ENCODE measurements at places on chromosomes 6 and 20. TPM values are rescaled to one million over a fixed set of nuclear protein-coding genes. Genes with fewer than 3 reads are reported as not detected.

DNA sequence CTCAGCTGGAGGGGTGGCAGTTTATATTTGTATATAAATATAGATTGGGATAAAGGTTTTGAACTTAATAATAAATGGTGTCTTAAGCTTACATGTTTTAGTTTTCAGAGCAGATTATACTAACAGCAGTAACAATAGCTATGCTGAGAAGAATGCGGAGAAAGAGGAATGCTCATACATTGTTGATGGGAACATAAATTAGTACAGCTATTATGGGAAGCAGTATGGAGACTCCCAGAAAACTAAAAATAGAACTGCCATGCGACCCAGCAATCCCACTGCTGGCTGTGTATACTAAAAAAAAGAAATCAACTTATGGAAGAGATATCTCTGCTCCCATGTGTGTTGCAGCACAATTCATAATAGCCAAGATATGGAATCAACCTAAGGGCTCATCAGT is 127.9 kb downstream of the BCKDHB start:
- no peak overlapping the region for H3K4me3 ChIP-seq
- no peak overlapping the region for H3K27ac ChIP-seq
- H3K4me1 ChIP-seq = no peaks in the 10 kb centered on the region

GRCh38 chr6:155595284-155595683 is 139.6 kb upstream of the NOX3 start:
- DNase-seq = no peak
- H3K4me1 ChIP-seq = no peaks in the 10 kb centered on the region
- H3K4me3 ChIP-seq = no peak overlapping the region
- H3K36me3 ChIP-seq = no peaks in the 10 kb centered on the region
- no peak overlapping the region for H3K27ac ChIP-seq
- peaks cover 14% of the 10 kb centered on the region for H3K27me3 ChIP-seq

DNA sequence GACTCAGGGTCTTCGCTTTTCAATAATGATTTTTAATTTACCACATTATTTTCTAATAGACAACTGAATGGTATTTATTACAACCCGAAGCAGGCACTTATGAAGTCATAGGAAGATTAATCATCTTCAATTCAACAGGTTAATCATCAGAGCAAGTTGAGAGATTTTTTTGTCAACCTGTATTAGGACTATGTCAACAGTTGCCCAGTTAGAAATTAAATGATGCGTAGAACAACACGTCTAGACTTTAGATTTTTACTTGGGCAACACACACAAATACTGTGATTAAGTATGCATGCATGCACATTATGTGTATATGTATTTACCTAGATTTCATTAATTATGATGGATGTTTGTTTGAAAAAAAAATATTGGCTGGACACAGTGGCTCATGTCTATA is 4.3 kb downstream of the ILRUN start:
- H3K27ac ChIP-seq = no peak overlapping the region
- H3K27me3 ChIP-seq = no peaks in the 10 kb centered on the region
- peaks cover 32% of the 10 kb centered on the region for H3K36me3 ChIP-seq
- no peak overlapping the region for H3K4me3 ChIP-seq

DNA sequence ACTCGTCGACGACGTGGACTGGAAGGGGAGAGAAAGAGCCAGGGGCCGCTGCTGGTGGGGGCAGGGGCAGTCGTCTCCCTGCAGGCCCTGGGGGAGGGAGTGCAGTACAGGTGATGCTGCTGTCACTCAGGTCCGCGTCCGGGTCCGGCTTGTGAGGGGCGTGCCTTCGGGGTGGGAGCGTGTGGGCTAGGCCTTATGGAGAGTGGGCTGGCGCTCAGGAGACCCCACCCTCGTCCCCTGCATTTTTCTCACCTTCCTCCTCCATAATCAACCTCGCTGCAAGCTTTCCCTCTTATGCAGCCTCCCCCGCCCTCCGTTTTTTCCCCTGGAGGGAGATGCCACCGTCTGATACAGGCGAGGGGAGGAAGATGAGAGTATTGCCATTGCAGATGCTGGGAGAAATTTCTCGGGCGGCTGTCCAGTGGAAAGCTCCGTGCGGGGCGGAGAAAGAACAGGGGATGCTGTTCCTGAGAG is 632 bp downstream of the PCMT1 start:
- peak; percentile 89 for DNase-seq
- peaks cover 13% of the 10 kb centered on the region for H3K36me3 ChIP-seq
- H3K4me1 ChIP-seq = peaks cover 43% of the 10 kb centered on the region

DNA sequence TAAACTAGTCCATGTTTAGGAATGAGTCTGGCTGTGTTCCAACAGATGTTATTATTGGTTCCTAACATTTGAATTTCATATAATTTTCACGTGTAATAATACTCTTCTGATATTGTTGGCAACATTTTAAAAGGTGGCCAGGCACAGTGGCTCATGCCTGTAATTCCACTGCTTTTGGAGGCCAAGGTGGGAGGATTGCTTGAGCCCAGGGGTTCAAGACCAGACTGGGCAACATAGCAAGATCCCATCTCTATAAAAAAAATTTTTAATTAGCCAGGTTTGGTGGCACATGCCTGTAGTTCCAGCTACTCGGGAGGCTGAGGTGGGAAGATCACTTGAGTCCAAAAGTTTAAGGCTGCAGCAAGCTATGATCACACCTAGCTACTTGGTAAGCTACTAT is 116.2 kb downstream of the MTHFD1L start:
- no peak overlapping the region for H3K4me3 ChIP-seq
- no peak overlapping the region for H3K27ac ChIP-seq
- H3K4me1 ChIP-seq = peaks cover 2% of the 10 kb centered on the region
- H3K27me3 ChIP-seq = no peaks in the 10 kb centered on the region

DNA sequence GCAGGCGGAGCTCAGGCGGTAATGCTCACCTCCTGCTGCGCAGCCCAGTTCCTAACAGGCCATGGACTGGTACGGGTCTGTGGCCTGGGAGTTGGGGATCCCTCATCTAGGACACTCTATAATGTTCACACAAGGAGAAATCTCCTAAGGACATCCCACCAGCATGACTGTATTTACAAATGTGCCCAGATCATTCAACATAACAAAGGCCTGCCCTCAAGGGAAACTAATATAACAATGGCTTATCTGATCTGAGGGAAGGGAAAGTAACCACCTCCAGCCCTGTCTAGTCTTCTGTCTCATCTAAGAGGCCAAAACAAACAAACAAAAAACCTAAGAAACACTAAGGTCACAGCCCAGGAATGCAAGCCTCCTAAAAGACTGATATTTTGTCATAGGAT is 232.8 kb downstream of the RNGTT start:
- no peak overlapping the region for H3K27ac ChIP-seq
- peaks cover 27% of the 10 kb centered on the region for H3K36me3 ChIP-seq
- H3K4me1 ChIP-seq = peaks cover 25% of the 10 kb centered on the region
- H3K4me3 ChIP-seq = no peak overlapping the region

DNA sequence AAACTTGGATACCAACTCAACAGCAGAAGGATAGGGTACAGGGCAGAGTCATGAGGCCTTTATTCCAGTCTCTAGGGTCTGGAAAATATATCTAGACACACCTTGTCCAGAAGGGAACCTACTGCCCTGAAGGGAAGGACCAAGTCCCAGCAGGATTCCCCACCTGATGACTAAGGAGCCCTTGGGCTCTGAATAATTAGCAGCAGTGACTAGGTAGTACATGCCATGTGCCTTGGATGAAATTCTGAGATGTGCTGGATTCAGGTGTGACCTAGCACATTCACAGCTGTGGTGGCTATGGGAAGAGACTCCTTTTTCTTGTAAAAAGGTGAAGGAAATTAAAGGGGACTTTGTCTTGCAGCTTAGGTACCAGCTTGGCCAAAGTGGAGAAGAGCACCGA is 364.3 kb upstream of the PTCHD4 start:
- no peak for DNase-seq
- H3K27me3 ChIP-seq = no peaks in the 10 kb centered on the region
- no peaks in the 10 kb centered on the region for H3K36me3 ChIP-seq
- H3K4me3 ChIP-seq = no peak overlapping the region
- H3K27ac ChIP-seq = no peak overlapping the region

DNA sequence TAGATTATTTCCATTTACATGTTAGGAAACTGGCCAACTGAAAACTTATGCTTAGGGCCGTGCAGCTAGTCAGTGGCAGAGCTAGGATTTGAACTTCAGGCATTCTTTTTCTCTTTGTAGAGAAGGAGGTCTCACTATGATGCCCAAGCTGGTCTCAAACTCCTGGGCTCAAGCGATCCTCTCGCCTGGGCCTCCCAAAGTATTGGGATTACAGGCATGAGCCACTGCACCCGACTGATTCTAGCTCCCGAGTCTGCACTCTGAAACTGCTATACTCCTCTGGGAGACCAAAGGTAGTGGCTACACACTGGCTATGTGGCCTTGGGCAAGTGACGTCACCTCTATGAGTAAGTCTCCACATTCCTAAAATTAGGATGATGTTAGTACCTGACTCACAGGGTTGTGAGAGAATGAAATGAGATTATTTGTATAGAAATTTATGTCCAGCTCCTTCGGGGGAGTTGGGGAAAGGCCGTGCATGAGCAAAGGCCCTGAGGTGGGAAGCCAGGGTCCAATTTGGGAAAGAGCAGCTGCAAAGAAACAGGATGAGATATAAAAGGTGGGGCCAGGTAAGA is 6.4 kb downstream of the PLTP start:
- no peak overlapping the region for H3K4me3 ChIP-seq
- H3K27me3 ChIP-seq = no peaks in the 10 kb centered on the region
- H3K27ac ChIP-seq = no peak overlapping the region

DNA sequence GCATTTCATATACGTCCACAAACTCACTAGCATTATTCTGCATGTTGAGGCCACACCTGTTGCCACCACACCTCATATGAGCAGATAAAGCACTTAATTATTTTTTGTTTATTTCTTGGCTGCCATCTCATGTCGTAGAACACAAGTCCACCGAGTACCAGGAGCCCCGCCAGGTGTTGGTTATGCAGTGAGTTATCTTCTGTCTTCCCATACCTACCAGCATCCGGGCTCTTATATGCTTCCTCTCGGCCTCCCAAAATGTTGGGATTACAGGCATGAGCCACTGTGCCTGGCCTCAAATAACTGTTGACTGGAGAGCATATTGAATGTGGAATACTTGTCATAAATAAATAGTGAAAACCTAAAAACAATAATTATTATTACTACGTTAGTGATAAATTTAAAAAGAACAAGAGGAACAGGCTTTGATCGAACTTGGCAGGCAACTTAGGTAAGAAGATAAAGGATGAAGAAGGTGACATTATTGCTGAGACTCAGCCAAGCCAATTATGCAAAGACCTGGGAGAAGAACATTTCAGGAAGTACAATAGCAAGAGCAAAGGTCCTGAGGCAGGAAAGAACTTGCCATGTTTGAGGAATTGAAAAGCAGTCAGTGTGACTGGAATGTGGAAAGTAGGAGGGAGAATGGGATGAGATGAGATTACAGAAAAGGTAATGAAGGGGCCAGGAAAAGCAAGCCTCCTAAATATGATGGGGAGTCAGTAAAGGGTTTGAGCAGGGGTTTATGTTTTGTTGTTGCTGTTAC is 12.6 kb upstream of the SLC23A2 start:
- no peak overlapping the region for H3K4me3 ChIP-seq
- no peaks in the 10 kb centered on the region for H3K27me3 ChIP-seq
- peaks cover 5% of the 10 kb centered on the region for H3K4me1 ChIP-seq
- DNase-seq = no peak
- no peak overlapping the region for H3K27ac ChIP-seq
- no peaks in the 10 kb centered on the region for H3K36me3 ChIP-seq

- H3K4me1 ChIP-seq = peaks cover 72% of the 10 kb centered on the region
- H3K27me3 ChIP-seq = no peaks in the 10 kb centered on the region
- H3K4me3 ChIP-seq = no peak overlapping the region
- DNase-seq = no peak
- H3K27ac ChIP-seq = peak overlapping the region; percentile 53
Measured at GRCh38 chr20:45067558-45067957, 33.4 kb downstream of the KCNS1 start.

The PSORS1C2 gene
- total RNA-seq = not detected

The GPX5 gene
- not detected for total RNA-seq

The LKAAEAR1 gene
- total RNA-seq = 0.43 TPM

The TMEM74B gene
- total RNA-seq = 2.2 TPM

The CRISP3 gene
- total RNA-seq = not detected

The MYCT1 gene
- not detected for total RNA-seq

The APCDD1L gene
- not detected for total RNA-seq
